ENCODE measurements at places on chromosomes 5 and 9. TPM values are rescaled to one million over a fixed set of nuclear protein-coding genes. Genes with fewer than 3 reads are reported as not detected.

DNA sequence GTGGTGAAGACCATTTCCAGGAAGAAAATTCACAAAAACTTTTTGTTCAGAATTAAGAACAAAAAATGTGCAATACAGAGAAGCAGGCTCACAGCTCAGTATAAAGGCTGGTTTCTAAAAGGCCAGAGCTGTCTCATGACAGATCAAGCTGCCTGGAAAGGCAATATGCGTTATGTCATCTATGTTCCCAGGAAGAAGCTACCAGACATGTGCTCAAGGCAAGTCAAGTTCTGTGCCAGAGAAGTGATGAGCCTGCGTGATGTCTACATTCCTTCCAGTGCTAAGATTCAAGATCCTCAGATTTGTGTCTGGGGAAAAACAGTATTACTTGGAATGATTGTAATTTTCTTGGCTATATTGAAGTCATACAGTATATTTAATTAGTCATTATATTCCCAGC lies 104.3 kb downstream of the PDE4D start:
- no peak for ATAC-seq

- ATAC-seq = no peak
Measured at GRCh38 chr5:36596247-36596646, 10.2 kb upstream of the SLC1A3 start.

NR5A1 gene
- not detected for total RNA-seq

FBXL7 gene
- total RNA-seq = 3.7 TPM

- ATAC-seq = no peak
Measured at GRCh38 chr9:135925496-135926133, 18.3 kb upstream of the CAMSAP1 start.

GFI1B gene
- 0.43 TPM for total RNA-seq

DNA sequence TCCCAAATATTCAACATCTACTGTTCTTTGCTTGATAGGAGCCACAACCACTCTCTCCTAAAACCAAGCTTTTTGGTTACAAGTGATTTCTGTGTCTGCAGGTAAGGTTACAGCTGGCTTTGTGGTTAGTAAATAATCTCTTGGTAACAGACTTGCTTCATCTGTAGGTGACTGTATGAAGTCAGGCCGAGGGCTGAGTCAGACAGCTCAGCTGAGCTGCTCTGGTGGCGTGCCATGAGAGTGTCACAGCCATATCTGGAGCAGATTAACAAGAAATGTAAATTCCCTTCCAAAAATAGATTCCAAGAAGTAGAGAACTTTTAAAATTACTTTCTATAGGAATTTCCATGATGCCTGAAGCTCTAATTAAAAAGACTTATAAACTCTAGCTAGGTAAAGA lies 23.7 kb upstream of the TAS2R1 start:
- ATAC-seq = peak; percentile 85

PCDHB9 gene
- 1.6 TPM for total RNA-seq
